DMS 273 treated with DMSO at 0.1 percent for 48 hours (cell line): ENCODE measurements at places on chromosomes 16 and 17.

GRCh38 chr16:47734081-47734857, 273.1 kb downstream of the PHKB start:
- DNase-seq, result no peak

DNA sequence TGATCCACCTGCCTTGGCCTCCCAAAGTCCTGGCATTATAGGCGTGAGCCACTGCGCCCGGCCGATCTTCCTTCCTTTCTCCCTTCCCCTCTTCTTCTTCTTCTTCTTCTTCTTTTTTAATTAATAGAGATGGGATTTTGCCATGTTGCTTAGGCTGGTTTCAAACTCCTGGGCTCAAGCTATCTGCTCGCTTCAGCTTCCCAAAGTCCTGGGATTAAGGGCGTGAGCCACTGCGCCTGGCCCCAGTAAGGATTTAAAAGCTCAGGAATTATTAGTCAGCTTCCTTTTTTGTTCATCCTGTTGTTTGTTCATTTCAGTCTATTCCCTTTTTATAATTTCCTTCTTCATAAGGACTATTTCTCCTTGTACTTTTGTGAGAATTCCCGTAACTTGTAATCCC, 32.7 kb upstream of the LRRC37A start:
- no peak for DNase-seq

DNA sequence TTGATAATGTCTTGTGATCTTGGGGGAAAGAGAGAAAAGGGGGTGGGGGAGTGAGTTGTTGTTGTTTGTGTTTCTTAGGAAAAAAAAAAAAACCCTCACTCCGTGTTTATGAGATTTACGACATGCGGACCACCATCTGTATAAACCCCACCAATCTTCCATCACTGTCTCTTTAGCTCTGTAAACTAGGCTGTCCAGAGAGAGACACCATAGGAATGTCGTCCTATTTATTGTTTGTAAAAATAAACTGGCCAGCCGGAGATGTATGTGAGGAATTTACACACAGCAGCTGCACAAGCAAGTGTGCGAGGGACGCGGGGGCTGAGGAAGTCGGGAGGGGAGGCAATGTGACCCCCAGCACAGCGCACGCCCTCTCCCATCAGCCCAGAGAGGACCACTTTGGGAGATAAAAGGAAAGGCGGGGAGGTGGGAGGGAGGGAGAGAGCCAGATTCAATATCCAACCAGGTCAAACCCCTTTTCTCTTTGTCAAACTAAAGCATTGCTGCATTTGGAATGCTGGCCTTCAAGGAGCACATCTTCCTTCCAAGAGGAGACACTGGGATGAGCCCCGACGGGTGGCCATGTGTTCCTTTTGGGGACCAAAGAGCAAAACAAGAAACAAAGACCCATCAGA, 136.2 kb upstream of the SALL1 start:
- no peak for DNase-seq

DNA sequence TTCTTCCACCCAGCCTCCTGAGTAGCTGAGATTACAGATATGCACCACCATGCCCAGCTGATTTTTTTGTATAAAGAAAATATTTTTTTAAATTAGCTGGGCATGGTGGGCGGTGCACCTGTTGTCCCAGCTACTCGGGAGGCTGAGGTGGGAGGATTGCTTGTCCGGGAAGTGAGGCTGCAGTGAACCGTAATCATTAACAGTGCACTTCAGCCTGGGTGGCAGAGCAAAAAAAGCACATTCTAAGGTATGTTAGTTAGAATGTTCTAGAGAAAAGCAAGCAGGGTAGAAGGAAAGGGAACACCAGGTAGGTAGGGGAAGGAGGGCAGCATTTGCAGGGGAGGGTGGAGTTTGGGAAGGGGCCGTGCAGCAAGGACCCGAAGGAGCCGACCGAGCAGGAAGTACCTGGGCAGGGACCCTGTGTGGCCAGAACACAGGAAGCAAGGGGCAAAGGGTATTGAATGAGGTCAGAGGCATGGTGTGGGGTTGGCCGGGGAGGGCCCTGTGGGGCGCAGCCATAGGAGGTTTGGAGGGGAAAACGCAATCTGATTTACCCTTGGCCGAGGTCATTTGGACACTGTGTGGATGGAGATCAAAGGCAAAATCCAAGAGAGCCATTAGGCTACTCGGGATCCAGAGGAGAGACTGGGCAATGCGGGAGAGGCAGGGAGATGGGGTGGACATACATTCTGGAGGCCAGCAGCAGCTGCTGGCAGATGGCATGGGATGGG, 2.3 kb downstream of the C17orf99 start:
- no peak for DNase-seq

DNA sequence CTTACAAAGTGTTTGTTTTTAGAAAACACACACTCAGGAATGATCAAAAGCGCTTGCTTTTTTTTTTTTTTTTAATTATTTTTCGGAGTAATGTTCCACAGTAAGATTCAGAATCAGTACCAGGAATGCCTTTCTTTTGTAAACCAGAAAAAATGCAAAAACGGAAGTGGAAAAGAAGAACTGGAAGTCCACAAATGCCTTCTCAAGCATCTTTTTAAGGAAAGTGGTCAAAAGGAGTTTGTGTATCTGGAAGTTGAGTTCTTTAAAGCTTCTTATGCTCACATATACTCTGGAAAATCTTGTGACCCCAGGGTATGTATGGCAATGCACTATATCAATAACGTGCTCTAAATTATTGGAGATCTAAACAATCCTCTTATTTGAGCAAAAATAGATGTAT, 126.0 kb downstream of the ABCA8 start:
- DNase-seq, result no peak
